ENCODE measurements at places on chromosomes 12 and 14.

- no peak for DNase-seq
These were observed 2.8 kb downstream of the TNS2 start for GRCh38 chr12:53052419-53053217.

DNA sequence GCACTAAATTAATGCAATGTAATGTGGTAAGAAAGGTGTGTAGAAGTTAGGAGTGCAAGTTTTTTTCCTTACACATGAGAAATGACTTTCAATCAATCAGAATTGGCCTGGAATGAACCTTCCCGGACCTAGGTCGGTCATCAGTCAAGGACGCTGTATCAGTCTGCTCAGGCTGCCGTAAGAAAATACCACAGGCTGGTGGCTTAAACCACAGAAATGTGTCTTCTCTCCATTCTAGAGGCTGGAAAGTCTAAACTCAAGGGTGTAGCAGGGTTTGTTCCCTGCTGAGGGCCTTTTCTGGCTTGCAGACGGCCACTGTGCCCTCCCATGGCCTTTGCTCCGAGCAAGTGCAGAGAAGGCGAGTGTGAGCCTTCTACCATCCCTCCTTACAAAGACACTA is 86.6 kb upstream of the DYNC1H1 start:
- DNase-seq: no peak

DNA sequence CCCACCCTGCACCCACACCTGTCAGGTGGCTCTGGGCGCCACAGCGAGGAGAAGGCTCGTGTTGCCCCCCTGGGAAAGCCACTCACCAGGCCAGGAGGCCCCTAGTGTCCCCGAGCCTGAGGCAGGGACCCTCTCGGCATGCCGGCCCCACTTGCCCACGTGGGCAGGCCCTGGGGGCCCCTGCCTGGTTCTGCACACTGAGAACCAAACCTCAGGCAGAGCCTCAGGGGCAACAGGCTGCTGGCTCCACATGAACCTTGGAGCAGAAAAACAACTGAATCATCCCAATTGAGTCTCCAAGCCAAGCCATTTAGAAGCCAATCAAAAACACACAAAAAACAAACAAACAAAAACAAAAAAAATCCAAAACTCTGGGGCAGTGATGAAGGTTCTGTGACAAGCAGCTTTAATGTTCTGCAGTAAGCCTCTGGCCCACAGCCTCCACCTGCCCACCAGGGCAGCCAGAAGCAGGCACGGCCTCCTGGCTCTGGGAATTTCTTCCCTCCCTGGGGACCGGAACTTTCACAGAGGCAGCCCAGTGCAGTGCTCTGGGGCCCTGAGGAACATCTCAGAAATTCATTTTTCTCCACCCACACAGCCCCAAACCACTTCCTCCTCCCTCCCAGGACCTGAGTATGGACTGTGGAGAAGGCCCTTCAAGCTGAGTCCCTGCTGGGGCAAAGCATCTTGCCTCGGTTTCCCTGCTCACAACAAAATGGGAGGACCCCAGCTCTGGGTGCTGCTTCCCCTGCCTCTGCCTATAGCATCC is 90.2 kb downstream of the CHGA start:
- no peak for DNase-seq

DNA sequence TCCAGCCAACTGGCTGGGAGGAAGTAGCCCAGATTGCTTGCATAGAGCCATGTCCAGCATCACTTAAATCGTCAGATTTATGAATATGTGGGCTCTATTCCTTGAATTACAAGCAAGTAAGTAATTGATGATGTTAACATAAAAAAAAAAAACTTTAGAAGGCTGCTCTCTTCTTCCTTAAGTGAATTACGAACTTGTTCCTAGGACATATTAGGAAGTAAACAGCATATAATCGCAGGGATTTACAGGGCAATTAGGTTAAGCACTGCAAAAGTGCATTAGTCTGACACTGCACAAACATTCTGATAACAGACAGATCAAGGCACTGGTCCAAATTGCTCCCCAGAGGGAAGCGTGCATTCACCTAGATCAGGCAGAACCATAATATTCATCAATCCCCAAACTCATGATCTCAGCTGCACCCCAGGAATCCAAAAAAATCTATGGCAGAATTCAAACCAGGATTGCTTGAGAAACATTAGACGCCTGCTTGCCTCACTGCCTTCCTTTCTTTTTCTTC is 293.2 kb downstream of the TMEM132D start:
- no peak for DNase-seq

- no peak for DNase-seq
These were observed 82.5 kb upstream of the CLMN start for GRCh38 chr14:95402176-95402575.

GRCh38 chr12:58750484-58750883 is 169.8 kb downstream of the LRIG3 start:
- DNase-seq: no peak

DNA sequence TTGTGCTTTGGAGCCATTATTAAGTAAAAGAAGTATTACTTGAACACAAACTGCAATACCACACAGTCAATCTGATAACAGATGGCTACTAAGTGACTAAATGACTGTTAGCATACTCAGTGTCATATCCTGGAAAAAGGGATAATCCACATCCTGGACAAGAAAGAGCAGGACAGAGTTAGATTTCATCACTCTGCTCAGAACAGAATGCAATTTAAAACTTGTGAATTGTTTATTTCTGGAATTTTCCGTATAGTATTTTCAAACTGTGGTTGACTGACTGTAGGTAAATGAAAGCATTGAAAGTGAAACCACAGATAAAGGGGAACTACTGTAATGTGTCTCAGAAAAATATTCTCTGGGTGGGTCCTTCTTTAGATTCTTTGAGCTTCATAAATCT is 458.8 kb downstream of the TMEM117 start:
- DNase-seq: no peak

- no peak for DNase-seq
These were observed 80.6 kb upstream of the DAAM1 start for GRCh38 chr14:59107819-59108218.

GRCh38 chr12:102956738-102957327 is 641 bp upstream of the ASCL1 start:
- DNase-seq: no peak

- no peak for DNase-seq
These were observed 300.7 kb downstream of the ADGRD1 start for GRCh38 chr12:131254374-131254773.

- no peak for DNase-seq
These were observed 134.8 kb upstream of the VRK1 start for GRCh38 chr14:96662116-96662970.

GRCh38 chr14:101884089-101884933 is 80.1 kb upstream of the DYNC1H1 start:
- DNase-seq: no peak

DNA sequence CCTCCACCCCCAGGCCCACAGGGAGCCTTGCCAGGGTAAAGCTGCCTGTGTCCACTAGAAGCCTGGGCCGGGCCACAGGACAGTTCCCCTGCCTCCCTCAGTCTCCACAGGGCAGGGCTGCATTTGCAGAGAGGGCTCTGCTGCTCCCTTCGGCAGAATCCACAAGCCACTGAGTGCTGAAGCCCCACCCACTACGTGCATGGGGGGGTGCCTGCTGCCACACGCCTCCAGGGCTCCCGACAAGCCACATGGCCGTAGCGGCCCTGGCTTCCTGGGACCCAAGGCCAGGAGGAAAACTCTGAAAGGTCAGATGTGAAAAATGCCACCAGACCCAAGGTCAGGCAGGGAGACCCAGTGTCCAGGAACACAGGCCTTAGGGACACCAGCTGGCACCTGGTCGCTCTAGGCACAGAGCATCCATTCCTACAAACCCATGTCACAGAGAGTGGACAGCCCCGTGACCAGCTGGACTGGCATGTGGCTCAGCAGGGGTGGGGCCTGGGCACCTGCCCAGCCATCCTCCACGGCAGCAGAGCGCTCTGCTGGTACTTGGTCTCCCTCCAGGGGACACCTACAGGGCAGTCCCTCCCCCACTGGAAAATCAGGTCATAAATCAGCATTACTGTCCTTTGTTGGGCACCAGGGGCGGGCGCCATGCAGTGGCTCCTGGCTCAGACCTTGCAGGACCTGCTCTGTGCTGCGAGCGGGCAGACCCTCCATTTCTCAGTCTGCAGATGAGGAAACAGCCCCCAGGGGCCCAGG is 42.9 kb downstream of the CCDC85C start:
- DNase-seq: no peak

DNA sequence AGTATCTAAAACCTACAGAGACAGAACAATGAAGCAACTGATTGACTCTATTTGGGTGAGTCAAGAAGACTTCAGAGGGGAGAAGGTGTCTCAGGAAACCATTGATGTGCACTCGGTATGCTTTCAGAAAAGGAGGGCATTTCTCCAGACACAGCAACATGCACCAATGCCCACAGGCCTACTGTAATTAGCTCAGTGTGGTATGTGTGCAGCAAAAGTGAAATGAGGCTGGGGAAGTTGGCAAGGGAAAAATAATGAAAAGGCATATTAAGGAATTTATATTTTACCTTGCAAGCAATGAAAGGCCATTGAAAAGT is 158.4 kb upstream of the GRIP1 start:
- no peak for DNase-seq

DNA sequence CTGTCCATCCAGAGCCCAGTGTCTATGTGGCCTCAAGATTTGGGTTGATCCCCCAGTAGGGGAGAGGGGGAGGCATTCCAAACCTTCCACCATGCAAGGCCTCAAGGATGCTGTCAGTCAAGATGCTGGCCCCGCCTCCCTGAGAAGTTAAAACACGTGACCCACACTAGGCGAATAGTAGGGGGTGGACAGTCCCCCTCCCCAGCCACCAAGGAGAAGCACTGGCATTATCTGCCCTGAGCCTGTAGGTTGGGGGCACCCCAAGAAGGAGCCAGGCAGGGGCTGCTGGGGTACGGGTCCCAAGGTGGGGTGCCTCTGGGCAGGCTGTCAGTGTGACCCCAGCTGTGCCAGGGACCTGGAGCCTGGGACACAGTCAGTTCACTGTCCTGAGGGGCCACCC is 2.3 kb downstream of the SLC25A29 start:
- no peak for DNase-seq

GRCh38 chr12:92424338-92424737 is 278.5 kb upstream of the PLEKHG7 start:
- DNase-seq: no peak

- no peak for DNase-seq
These were observed 30.7 kb downstream of the RBM19 start for GRCh38 chr12:113935459-113935858.

DNA sequence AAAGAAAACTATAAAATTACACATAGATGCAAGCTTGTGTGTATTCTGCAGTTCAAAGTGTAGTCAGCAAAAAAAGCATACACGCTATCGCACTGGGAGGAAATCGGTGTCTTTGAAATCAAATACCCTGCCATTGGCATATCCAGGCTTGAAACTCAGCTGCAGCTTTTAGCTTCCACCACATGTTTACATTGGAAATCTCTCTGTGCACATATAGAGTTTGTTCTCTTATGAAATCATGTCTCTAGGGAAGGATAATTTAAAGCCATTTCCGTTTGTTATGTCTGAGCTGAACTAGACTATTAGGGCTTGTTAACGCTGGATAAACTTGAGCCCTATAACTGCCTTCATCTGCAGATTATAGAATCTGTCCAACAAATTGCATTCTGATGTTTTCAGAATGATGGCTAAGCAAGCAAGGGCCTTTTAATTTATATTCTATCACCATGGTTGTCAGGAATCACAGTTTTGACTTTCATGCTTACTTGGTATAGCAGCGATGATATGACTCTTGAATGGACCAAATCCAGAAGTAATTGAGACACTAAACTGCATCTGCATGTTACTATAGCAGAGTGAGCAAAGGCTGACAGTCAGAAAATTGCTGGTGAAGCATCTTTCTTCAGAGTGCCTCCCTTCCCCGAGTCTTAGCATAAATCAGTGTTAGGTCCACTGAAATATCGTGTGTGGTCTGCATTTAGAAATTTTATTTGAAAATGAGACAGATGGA is 442.8 kb downstream of the ZFP36L1 start:
- peak; percentile 98 for DNase-seq

DNA sequence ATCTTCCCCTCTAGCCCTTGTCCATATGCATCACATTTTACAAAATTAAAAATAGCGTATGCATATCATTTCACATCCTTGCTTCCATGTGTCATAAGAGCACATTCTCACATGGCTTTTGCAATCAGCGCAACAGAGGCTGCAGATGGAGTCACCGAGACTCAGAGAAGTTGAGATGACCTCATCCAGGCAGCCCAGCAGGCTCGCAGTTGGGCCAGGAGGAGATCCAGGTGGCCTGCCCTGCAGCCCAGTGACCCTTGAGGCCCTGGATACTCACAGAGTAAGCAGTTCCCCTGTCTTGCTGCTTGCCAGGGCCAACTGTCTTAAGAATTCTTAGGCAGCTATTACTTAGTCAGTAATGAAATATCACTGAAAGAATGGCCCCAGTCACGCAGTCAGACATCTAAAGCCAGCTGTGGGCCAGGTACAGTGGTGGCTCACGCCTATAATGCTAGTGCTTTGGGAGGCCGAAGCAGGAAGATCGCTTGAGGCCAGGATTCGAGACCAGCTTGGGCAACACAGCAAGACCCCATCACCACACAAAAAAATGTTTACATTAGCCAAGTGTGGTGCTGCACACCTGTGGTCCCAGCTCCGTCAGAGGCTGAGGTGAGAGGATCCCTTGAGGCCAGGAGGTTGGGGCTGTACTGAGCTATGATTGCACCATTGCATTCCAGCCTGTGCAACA is 9.1 kb downstream of the CAMKK2 start:
- DNase-seq: no peak

GRCh38 chr14:68546839-68547238 is 246.0 kb downstream of the ZFP36L1 start:
- no peak for DNase-seq

DNA sequence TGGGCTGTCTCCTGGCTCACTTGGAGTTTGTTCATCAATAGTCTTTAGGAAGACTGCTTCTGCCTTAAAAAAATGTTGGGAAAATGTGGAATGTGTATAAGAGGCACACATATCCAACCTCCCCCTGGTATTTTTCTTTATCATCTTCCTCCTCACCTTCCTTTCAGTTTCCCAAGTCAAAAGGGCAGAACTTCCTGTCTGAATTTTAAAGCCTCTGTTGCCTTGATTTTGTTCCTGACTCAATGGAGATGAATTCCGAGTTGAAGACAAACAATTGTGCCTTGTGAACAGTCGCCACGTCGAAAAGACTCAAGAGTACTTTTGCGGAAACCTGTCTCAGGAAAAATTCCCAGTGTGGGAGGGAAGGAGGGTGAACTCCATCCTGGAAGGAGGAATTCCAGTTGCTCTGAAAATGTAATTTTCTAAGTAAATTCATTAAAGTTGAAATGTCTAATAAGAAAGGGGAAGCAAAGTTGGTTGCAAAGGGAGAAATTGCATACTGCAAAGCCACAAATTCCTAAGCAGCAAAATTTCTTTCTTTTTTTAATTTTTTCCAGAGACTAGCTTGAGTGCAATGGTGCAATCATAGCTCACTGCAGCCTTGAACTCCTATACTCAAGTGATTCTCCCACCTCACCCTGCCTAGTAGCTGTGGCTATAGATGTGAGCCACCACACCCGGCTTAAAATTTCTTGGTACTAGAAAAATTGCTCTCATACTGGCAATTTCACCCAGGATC is 50.2 kb upstream of the ELK3 start:
- DNase-seq: no peak

- DNase-seq: no peak
These were observed 15.8 kb downstream of the R3HDM2 start for GRCh38 chr12:57415088-57415487.

- no peak for DNase-seq
These were observed 164.2 kb downstream of the CALM1 start for GRCh38 chr14:90560991-90561390.

- DNase-seq: no peak
These were observed 1.3 kb downstream of the VIPAS39 start for GRCh38 chr14:77455966-77456640.

All from HepG2 (cell line).